Nucleus accumbens (tissue), 56 donors: ENCODE measurements at places on chromosomes 3 and 15.
A peak's percentile ranks its signal among the peaks of the same experiment; 100 is the strongest.

DNA sequence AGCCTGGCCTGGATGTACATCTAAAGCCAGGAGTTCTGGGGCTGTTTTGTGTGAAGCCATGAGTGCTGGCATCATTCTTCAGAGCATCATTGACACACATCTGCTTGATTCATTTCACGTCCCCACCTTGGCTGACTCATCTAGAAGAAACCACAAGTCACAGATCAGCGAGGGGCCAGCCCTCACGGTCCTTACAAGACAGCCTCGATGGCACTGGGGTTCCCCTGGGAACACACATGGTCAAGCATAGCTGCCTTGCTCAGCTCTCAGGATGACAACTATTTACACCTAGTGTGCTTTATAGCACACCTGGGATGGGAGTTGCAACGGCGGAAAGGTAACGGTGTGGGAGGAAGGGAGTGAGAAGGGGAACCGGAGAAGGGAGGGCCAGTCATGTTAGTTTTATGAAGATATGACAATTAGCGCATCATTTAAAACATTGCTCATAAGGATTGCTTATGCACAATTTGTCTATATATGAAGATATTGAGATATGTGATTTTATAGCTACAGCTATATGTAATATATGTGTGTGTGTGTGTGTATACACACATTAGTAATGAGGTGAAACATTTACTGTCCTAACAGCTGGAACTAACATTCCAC, 227.1 kb downstream of the RPLP1 start:
- DNase-seq, result no peak

DNA sequence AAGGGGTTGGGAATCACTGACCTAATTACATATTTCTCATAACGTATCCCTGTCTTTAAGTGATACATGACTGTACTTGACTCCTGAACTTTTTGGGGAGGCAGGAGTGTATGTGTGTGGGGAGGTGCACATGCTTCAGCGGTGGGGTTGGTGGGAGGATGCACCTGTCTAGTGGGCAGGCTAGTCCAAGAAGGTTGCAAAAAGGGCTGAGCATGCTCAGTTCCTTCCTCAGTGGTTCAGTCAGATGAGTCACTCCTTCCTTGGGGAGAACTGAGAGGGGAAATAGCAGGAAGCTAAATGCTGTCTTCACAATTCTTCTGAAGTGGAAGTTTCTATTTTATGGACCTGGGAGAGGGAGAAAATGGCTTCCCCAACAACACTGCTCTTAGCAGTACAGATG, 24.6 kb upstream of the AP4E1 start:
- no peak for DNase-seq

DNA sequence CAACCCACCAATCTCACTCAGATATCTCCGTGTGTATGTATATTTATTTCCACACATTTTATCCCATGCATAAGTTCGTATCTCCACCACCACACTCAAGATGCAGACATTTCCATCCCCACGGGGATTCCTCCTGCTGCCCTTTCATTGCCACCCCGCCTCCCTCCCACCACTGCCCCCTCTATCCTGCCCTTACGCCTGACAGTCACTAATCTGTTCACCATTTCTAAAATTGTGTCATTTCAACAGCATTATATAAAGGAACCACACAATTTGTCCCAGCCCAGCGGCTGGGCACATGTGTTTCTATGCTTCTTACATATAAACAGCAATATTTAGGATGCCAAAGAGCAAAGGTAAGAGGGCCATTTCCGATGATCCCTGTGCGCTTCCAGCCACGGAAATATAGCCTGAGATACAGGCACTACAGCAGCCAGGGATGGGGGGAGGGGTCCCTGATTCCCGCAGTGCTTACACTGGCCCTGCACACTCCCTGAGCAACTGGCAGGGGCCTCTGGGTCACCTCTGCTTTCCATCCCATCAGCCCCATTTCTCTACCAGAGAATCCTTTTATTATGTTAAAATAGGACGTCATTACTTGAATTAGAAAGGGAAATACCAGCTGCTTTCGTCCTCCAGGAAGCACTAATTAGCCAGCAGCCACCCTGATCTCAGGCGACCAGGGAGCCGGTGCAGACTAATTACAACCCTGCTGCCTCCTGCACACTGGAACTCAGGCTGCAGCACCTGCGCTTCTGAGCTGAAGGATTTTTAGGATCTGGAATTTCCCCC, 372.0 kb upstream of the ATP10A start:
- DNase-seq, result no peak

- DNase-seq, result no peak
Measured at GRCh38 chr15:62979252-62979651, 63.3 kb upstream of the TPM1 start.

DNA sequence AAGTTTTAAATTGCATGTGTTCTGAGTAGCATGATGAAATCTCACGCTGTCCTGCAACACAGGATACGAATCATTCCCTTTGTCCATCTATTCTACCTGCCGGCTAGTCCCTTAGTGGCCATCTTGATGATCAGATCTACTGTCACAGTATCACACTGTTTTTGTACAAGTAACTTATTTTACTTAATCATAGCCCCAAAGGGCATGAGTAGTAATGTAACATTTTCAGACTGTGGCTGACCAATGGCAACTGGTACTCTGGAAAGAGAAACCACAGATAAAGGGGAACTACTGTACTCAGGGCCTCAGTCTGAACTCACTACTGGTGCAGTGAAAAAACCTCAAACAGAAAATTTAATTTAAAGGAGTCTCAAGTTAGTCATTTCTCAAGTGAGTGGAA, 127.3 kb upstream of the MRPL3 start:
- no peak for DNase-seq

GRCh38 chr3:177045222-177045621, 152.1 kb downstream of the TBL1XR1 start:
- no peak for DNase-seq

DNA sequence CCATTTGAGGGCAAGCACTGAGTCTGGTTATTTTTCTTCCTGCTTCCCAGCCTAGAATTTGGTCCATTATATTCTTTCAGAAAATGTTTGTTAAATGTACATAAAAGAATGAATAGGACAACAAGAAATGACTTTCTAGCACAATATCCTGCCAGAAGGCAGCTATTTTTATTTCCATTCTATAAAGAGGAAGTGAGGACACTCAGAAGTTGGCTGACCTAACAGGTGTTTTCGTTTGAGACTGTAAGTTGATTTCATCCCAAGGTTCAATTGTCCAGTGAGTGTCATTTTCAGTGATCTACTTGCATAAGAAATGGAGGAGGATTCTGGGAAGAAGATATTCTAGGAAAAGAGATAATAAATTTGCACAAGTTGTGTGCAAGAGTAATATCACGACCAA, 191.9 kb upstream of the POU1F1 start:
- DNase-seq, result no peak

- no peak for DNase-seq
Measured at GRCh38 chr15:40796041-40796440, 10.8 kb upstream of the ZFYVE19 start.

- no peak for DNase-seq
Measured at GRCh38 chr3:142459096-142459495, 11.3 kb upstream of the XRN1 start.

- DNase-seq, result no peak
Measured at GRCh38 chr3:68274286-68274685, 619.9 kb upstream of the SUCLG2 start.

GRCh38 chr3:151845306-151845905, 28.0 kb upstream of the SUCNR1 start:
- no peak for DNase-seq

DNA sequence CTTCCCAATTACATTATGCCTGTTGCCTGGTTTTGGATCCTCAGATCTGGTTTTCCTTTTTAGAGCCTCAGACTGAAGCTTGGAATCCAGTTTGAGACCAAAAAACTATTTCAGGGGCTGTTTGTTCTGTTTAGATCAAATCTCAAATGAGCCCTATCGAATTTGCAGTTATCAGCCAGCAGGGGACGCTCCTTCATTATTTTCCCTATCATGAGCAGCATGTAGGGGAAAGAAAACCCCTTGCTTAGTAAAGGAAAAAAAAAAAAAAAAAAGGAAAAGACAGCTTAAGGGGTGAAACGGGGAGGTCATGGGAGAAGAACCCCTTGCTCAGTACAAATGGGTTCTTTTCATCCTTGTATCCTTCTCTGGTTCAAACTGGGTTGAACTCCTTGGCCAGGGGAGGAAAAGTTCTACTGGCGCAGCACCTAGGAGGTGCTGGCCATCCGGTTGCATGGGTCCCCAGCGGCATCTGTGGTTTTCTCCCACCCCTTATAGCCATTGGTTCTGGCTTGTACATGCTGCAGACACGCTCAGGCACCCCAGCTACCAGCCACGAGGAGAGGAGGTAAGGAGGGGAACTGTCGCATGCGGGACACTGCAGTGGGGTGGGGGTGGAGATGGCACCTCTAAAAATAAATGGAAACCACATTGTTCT, 1375.1 kb upstream of the ALCAM start:
- no peak for DNase-seq

GRCh38 chr15:77781151-77781945, 148.6 kb upstream of the LINGO1 start:
- DNase-seq, result no peak

GRCh38 chr3:69085833-69086722, 1.3 kb downstream of the ARL6IP5 start:
- DNase-seq, result peak; percentile 36
